ENCODE measurements at places on chromosomes 12 and 14. TPM values are rescaled to one million over a fixed set of nuclear protein-coding genes. Genes with fewer than 3 reads are reported as not detected.

ENDOU gene
- not detected for total RNA-seq

MFAP5 gene
- 0.06 TPM for total RNA-seq

PRB2 gene
- total RNA-seq = not detected

VRK1 gene
- 29.2 TPM for total RNA-seq

TMTC1 gene
- 0.05 TPM for total RNA-seq

PLEKHH1 gene
- 3.1 TPM for total RNA-seq

INHBC gene
- not detected for total RNA-seq

GLIPR1L1 gene
- not detected for total RNA-seq

NTS gene
- 51.2 TPM for total RNA-seq

ACVR1B gene
- 16.3 TPM for total RNA-seq

CMKLR1 gene
- total RNA-seq = 0.05 TPM

OTOGL gene
- not detected for total RNA-seq

PTPRB gene
- 0.75 TPM for total RNA-seq

RFLNA gene
- total RNA-seq = 0.24 TPM

TMEM30B gene
- total RNA-seq = 0.29 TPM

ERP29 gene
- total RNA-seq = 144 TPM

TSHR gene
- not detected for total RNA-seq

NID2 gene
- total RNA-seq = 13.8 TPM

CCDC197 gene
- not detected for total RNA-seq

CFAP251 gene
- total RNA-seq = 1.5 TPM

KRT77 gene
- total RNA-seq = not detected

SMCO2 gene
- total RNA-seq = 0.12 TPM

CLBA1 gene
- 16.2 TPM for total RNA-seq

RPL10L gene
- not detected for total RNA-seq

TMCC3 gene
- 1.1 TPM for total RNA-seq

GDF3 gene
- total RNA-seq = not detected

CD163 gene
- 0.15 TPM for total RNA-seq

SLC4A8 gene
- total RNA-seq = 0.74 TPM

ADSS1 gene
- total RNA-seq = 6.4 TPM

TMEM63C gene
- 1.8 TPM for total RNA-seq

PDE3A gene
- 2.6 TPM for total RNA-seq

SPTB gene
- total RNA-seq = 2.5 TPM

FOXA1 gene
- total RNA-seq = 9.1 TPM

CCND2 gene
- total RNA-seq = not detected

KRT82 gene
- total RNA-seq = not detected

LRRK2 gene
- total RNA-seq = 1.7 TPM

TMEM229B gene
- 0.23 TPM for total RNA-seq

DACT1 gene
- total RNA-seq = 0.44 TPM

C12orf42 gene
- not detected for total RNA-seq

BICDL1 gene
- 4.7 TPM for total RNA-seq

ACOT6 gene
- not detected for total RNA-seq

NAB2 gene
- 14.7 TPM for total RNA-seq

PMCH gene
- total RNA-seq = not detected

TMEM253 gene
- 0.65 TPM for total RNA-seq

PZP gene
- total RNA-seq = not detected

TRPV4 gene
- total RNA-seq = 0.09 TPM

ERBB3 gene
- 1.4 TPM for total RNA-seq

LHX5 gene
- 0.07 TPM for total RNA-seq

USP44 gene
- 0.07 TPM for total RNA-seq

LBHD2 gene
- total RNA-seq = not detected

TOMM20L gene
- not detected for total RNA-seq
